ENCODE measurements at places on chromosomes 2 and 18.

- DNase-seq = no peak
Observed at GRCh38 chr2:226981791-226982326, 146.0 kb downstream of the RHBDD1 start.

DNA sequence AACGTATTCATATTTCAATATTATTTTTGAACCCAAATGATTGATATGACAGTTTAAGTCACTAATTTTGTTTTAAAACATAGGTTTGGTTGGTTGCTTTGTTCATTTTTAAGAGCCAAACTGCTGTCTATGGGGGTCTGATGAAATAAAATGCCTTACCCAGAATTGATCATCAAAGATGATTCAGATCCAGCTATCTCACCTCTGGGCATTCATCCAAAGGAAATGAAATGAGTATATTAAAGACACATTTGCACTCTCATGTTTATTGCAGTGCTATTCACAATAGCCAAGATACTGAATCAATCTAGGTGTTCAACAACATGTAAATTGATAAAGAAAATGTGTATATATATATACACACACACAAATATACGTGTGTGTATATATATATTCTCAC, 326.9 kb upstream of the GULP1 start:
- no peak for DNase-seq

DNA sequence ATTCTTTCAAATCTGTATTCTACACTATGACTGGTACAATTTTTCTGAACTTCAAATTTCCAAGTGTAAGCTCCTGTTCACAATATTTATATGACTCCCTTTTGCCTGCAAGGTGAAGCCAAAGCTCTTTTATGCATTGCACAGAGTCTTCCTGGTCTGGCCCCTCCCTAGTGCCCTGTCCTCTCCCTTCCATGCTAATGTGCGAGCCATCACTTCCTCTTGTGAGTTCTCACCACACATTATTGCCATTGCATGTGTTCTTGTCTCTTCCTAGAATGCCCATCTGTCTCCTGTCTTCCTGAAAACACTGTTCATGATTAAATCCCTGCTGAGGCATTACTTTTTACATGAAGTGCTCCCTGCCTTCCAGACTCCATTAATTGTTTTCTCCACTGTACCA, 169.9 kb downstream of the MC4R start:
- no peak for DNase-seq

DNA sequence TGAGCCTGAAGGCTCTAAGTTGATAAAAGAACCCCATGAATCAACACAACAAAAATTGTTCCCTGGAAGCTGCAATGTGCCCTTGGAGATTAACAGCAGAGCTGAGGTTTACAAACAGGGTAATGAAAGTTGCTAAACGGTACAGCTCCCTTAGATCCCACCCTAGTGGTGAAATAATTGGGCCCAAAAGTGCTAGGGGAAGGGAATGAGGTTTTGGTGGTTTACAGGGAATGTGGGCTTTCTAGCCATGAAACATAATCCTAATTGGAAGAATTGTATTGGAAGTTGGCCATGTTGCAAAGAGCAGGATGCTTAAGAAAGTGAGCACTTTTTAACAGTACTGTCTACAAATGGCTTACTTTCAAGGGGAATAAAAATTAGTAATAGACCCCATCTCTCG, 180.2 kb upstream of the SMIM21 start:
- no peak for DNase-seq

- DNase-seq = no peak
Observed at GRCh38 chr2:234409590-234409989, 87.3 kb downstream of the ARL4C start.

DNA sequence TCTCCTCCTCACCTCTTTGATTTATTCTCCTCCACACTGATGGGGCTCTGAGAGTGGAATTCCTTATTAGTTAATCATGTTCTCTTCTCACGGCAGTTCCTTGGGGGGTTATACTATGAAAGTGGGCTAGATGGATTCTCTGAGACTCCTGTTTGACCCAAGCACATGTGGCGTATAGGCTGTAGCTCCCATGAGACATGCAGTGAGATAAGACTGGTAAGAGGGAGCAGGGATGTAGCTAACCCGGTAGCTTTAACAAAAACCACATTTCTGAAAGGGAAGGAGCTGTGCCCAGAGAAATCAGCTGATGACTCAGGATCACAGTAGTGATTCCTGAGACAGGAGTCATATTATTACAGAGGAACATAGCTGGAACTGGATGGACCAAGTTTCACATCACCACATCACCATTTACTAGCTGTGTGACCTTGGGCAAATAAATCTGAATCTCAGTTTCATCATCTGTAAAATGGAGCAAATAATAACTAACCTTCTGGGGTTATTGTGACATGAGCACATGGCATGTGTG, 82.9 kb downstream of the CRIM1 start:
- no peak for DNase-seq

DNA sequence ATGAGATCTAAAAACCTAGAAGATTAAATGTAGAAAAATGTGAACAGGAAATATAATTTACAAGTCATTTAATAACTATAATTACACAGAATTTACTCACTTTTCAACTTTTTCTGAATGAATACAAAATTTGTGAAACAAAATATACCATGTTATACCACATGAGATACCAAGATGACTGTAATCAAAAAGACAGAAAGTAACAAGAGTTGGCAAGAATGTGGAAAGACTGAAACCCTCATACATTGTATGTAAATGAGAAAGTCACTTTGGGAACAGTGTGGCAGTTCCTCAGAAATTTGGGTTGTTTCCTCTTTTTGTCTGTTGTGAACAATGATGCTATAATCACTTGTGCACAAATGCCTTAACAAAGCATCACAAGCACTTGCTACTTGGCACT, 145.4 kb upstream of the ZNF804A start:
- DNase-seq = no peak
